Thoracic aorta (tissue), 2 donors: ENCODE measurements at places on chromosomes 13 and 19. TPM values are rescaled to one million over a fixed set of nuclear protein-coding genes. Genes with fewer than 3 reads are reported as not detected.

GRCh38 chr13:25675060-25675459 is 303.3 kb downstream of the ATP8A2 start:
- no peak for DNase-seq

The ADM5 gene
- total RNA-seq, result 2.8 TPM

The OVOL3 gene
- not detected for total RNA-seq

The NCAN gene
- total RNA-seq, result not detected

DNA sequence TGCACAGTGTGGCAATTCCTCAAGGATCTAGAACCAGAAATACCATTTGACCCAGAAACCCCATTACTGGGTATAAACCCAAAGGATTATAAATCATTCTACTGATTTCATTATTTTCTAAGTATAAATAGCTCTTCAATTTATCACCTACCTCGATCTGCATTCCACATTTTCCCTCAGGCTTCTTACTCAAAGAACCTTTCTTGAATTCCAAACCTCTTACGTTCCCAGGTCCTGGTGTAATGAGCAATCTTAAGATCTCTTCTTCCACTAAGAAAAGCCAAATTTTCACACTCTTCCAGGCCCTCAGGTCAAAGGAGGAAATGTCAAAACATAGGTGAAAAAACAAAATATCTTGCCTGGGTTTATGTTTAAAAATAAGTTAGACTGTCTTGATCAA is 237.3 kb upstream of the GPC6 start:
- no peak for DNase-seq

The FAM216B gene
- total RNA-seq, result not detected

The ZNF564 gene
- 11.6 TPM for total RNA-seq

DNA sequence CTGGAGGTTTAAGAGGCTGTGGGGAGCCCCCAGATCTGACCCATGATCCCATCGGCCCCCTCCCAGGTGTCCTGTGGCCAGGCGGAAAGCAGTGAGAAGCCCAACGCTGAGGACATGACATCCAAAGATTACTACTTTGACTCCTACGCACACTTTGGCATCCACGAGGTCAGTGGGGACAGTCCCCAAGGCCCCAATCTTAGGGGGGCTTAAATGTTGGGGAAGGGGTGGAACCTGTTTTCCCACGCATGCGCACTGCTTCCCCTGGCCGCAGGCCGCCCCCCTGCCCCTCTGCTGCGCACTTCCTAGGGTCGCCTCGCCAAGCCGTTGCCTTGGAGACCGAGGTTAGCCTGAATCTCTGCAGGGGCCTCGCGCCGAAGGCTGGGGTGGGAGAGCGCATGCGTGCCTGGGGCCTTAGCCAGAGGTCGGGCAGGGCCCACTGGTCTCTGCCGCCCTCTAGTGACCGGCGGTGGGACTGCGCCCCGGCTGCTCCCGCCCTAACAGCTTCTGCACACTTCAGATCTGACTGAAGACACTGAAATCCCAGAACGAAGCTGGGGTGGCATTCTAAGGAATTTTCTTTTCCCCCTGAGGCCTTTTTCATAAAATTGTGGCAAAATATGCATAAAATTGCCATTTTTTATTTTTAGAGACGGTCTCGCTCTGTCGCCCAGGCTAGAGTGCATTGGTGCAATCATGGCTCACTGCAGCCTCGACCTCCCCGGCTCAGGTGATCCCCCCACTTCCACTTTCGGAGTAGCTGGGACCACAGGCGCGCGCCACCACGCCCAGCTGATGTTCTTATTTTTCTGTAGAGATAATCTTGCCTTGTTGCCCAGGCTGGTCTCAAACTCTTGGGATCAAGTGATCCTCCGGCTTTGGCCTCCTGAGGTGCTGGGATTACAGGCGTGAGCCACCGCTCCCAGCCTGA is 3.6 kb downstream of the PRMT1 start:
- DNase-seq, result no peak

- DNase-seq, result no peak
These were observed 2676.6 kb downstream of the PCDH9 start for GRCh38 chr13:64553411-64554129.

The LYL1 gene
- 10.6 TPM for total RNA-seq

GRCh38 chr19:11554160-11554559 is 4.9 kb downstream of the ELOF1 start:
- DNase-seq, result no peak

The CEACAM5 gene
- total RNA-seq, result not detected

DNA sequence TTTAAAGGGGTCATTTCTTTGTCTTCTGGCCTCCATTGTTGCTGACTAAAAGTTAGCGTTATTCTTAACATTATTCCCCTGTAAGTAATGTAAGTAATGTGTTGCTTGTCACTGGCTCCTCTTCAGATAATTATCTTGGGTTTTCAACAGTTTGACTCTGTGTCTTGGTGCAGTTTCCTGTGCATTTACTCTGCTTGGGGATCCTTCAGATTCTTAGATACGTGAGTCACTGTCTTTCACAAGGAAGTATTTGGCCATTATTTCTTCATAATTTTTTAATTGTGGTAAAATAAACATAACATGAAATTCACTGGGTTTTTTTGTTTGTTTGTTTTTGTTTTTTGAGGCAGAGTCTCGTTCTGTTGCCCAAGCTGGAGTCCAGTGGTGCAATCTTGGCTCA is 13.5 kb upstream of the OR7D2 start:
- DNase-seq, result no peak

GRCh38 chr19:8308891-8309291 is 733 bp upstream of the CD320 start:
- no peak for DNase-seq

The TRPC4 gene
- total RNA-seq, result 7.6 TPM

DNA sequence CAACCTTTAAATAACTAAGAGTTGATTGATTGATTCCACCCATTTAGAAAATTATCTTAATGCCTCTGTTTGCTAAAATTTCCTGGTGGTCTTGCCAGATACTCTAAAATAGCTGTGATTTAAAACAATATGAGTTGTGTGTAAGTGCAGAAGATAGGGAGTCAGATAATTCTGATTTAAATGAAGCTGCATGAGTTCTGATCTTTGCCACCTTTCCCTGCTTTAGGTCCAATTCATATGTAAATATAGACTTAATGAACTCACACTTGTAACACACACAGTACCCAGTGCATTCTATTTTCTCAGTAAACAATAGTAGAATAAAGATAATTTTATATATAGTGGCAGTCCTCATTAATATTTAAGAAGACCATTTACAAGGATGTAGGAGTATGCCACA is 981.8 kb downstream of the SLITRK1 start:
- no peak for DNase-seq

DNA sequence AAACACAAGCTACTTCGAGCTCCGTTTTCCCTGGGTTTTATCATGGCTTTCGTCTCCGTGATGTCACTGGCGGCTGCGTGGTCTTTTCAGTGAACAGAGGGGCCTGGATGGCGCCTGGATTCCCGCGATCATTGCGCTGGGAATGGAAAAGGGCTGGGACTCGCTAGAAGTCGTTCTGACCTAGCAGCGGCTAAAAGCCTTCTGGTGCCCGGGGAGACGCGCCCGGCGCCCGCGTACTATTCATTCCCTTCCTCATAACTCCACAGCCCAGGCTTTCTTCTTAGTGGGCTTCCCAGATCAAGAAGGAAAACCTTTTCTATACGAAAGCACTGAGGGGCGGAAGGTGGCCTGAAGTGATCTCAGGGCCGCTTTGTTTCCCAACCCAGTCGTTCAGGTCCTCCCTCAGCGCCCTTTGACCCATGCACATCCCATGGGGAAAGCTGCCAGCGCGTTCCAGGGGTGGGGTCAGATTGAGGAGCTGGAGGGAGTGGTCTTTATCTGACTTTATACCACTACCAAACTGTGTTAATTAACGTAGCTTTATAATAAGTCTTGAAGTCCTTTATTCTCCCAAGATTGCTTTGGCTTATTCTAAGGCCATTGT is 96.6 kb downstream of the ELF1 start:
- no peak for DNase-seq

The GRAMD1A gene
- total RNA-seq, result 42.9 TPM

The IGFL3 gene
- total RNA-seq, result not detected

GRCh38 chr13:33612641-33613638 is 205.0 kb upstream of the RFC3 start:
- no peak for DNase-seq

DNA sequence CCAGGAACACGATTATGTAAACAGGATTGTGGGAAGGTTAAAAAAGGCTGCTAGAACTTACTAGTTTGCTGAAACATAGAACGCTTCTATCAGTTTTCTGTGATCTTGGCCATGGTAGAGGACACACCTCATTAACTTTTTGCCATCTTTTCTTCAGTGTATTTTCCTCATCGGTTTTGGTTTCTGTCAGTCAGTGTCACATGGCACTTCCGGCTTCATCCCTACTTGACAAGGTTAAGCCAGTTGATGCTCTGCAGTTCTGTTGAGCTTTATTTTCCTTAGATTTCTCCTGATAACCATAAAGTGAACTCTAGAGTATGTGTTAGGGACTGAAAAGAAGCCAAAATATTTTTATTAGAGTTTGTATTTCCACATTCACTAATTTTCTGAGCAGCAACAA is 147.5 kb downstream of the NDFIP2 start:
- DNase-seq, result no peak

DNA sequence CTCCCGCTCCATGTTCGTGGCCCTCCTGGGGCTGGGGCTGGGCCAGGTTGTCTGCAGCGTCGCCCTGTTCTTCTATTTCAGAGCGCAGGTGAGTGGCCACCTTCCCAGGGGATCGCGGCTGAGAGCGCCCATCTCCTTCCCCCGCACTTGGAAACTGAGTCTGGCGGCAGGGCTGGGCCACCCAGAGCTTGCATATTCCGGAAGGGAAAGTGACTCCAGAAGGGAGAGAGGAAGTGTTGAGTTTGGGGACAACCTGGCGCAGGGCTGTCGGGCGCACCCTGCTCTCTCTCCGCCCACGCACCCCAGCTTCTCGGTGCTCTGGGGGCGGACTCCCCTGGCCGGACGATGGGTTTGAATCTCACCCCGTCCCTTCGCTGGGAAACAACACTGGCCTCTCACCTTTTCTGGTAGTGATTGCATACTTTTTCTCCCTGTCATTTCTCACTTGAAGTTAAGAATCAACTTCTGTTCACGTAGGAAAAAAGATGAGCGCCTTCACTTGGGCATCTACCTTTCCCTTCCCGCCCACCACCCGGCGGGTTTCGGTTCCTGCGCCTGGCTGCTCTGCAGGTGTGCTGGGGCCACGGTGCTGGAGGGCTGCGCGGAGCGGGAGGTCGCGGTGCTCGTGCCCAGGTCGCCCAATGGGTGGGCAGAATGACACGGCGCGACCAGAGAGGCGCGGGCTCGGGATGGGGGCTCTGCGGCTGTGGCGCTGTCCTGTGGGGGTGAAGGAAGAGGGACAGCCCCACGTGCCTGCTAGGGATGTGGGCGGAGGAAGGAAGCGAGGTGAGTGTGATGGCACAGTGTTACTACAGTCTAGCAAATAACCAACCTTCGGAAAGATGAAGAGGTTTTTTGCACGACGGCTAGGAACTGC is 721 bp downstream of the TNFSF11 start:
- no peak for DNase-seq
